ENCODE measurements at places on chromosomes 2 and 18. TPM values are rescaled to one million over a fixed set of nuclear protein-coding genes. Genes with fewer than 3 reads are reported as not detected.

GRCh38 chr18:36934884-36935283 is 106.0 kb downstream of the KIAA1328 start:
- no peak overlapping the region for H3K4me3 ChIP-seq
- H3K36me3 ChIP-seq, result no peaks in the 10 kb centered on the region
- no peak for DNase-seq
- no peaks in the 10 kb centered on the region for H3K27me3 ChIP-seq
- H3K27ac ChIP-seq, result no peak overlapping the region

- peak; percentile 28 for DNase-seq
- no peaks in the 10 kb centered on the region for H3K27me3 ChIP-seq
- no peak overlapping the region for H3K27ac ChIP-seq
- no peak overlapping the region for H3K4me3 ChIP-seq
These were observed 18.0 kb upstream of the FAP start for GRCh38 chr2:162261032-162261945.

DNA sequence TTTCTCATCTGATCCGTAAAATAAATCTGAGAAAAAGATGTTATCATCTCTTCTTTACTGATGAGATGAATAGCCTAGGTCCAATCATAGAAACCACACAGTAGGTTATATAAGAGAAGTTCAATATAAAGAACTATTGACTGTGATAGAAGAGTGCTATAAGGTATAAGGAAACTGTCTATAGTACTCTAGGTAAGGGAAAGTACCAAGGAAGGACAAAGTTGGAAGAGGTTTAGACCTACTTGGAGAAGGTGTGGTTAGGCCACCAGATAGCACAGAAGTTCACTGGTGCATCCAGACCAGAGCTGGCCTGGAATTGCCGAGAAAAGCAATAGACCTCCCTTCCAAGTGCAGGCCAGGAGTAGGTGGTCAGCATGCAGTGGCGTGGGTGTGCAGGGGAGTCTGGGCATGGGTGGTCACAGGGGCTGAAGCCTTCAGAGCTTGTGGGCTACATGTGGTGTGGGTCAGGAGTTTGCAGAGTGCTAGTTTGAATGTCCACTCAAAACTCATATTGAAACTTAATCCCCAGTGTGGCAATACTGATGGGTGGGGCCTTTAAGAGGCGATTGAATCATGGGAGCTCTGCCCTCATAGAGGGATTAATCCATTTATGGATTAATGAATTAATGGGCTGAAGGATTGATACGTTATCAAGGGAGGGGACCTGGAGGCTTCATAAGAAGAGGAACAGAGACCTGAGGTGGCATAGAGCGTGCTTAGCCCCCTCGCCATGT is 86.3 kb downstream of the ALPK2 start:
- H3K27ac ChIP-seq, result no peak overlapping the region
- no peak for DNase-seq
- H3K4me1 ChIP-seq, result no peaks in the 10 kb centered on the region
- no peak overlapping the region for H3K4me3 ChIP-seq
- H3K27me3 ChIP-seq, result no peaks in the 10 kb centered on the region

- no peak overlapping the region for H3K4me3 ChIP-seq
- peaks cover 23% of the 10 kb centered on the region for H3K4me1 ChIP-seq
- H3K27ac ChIP-seq, result peak overlapping the region; percentile 4
- DNase-seq, result no peak
- H3K27me3 ChIP-seq, result no peaks in the 10 kb centered on the region
These were observed 78.8 kb upstream of the ITGB6 start for GRCh38 chr2:160278879-160279177.

DNA sequence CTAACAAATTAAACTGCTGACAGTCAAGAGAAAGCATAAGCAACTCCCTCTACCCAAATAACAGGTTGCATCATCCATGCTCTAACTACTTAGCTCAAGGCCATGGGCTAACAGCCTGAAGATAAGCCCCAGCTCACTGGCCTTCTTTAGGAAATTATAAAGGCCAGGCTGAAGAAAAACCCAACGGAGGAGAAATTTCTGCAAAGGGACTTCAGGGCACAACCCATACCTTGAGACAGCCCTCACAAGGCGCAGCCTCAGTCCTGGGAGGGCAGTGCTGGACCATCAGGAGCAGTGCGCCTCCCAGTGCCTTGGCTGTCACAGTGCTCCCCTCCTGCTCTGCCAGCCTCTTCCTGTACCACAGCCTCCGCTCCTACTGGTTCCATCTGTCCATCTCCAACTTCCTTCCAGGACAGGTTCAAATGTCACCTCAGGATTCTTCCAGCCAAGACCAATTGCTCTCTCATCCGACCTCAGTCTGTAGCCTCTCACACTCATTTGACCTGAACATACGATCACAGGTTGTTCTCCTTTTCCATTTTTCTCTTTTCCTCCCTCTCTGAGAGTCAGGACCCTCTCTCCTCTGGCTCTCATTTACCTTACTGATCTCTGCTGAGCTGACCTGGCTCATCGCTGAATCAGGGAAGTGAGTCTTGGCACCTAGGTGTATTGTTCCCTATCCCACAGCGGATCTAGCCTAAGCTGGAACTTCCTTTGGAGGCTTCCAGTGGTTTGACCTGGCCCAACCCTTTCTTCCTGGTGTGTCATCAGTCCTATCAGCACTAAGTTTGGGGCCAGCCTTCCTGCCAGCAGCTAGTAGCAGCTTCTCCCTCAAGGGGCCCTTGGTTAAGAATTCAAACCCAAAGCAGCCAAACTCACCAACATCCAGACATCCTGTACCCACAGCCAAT is 1.9 kb downstream of the MCFD2 start:
- H3K4me3 ChIP-seq, result peak overlapping the region; percentile 99
- no peaks in the 10 kb centered on the region for H3K27me3 ChIP-seq
- no peak for DNase-seq
- peak overlapping the region; percentile 61 for H3K27ac ChIP-seq

Gene ZSWIM2
- total RNA-seq, result not detected
